Activated CD8-positive, alpha-beta memory T cell treated with anti-CD3 and anti-CD28 coated beads for 1 hour (primary cell): ENCODE measurements at places on chromosomes 13 and 19.

- no peak for DNase-seq
Measured at GRCh38 chr13:58574791-58575190, 943.2 kb downstream of the PCDH17 start.

DNA sequence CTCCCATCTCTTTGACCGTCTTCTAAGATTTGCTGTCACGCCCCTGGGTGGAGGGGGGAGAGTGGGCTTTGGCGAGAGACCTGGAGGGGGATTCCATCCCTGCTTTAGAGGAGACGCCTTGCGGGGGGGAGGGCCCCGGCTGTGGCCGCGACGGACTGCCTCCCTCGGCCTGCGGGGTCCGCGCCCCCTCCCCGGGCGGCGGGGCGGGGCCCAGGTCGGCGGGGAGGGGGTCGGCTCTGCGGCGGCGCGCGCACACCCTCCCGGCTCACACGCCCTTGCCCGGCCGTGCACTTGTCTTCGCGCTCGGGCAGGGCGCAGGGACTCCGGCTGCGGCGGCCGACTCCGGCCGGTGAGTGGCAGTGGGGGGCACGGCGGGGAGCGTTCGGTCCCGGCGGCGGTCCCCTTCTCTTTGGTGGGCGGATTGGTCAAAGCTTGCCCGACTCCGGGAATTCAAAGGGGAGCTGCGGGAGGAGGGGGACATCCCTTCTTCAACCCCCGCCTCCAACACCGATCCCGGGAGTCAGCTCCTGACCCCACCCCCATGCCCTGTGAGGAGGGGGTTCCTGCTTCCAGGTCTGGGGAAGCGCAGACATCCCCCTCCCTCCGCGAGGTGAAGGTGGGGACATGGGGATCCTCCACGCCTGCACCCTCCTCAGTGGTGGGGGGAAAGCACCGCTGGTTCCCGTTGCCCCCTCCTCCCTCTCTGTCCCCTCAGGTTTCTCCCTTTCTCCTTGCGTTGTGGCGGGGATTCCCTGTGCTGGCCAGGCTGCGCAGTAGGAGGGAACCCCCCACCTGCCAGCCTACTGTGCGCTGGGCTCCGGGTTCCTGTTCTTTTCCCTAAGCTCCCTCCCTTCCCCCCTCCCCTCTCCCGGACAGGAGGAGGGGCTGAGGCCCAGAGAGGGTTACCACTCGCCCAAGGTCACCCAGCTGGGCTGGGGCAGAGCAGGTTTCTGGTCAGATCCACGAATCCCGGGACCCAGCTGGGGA is 14.6 kb upstream of the KCNN1 start:
- no peak for DNase-seq

- DNase-seq = no peak
Measured at GRCh38 chr19:1725100-1726064, 27.9 kb upstream of the ONECUT3 start.

DNA sequence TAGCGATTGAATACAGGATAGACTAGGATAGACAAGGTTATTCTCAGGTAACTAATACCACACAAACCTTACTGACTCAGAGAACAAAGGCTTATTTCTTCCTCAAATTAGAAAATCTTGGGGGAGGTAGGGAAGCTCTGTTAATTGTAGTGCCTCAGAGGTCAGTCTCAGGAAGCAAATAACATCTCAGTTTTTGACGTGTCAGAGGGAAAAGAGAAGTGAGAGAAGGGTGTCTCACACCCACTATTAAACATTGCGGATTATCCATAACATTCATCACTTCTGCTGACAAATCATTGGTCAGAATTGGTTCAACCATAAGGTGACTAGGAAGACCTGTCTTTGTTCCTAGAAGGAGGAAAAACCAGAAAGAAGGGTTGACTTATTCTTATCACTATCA is 579.4 kb upstream of the MIR17HG start:
- DNase-seq = no peak

DNA sequence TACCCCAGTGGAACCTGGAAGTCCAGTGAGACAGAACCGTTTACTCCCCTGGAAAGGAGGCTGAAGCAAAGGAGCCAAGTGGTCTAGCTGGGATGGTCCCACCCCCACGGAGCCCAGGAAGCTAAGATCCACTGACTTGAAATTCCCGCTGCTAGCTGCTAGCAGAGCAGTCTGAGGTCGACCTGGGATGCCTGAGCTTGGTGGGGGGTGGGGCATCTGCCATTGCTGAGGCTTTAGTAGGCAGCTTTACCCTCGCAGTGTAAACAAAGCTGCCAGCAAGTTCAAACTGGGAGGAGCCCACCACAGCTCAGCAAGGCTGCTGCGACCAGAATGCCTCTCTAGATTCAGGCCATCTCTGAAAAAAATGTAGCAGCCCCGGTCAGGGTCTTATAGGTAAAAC is 437.0 kb downstream of the SUCLA2 start:
- DNase-seq = no peak

DNA sequence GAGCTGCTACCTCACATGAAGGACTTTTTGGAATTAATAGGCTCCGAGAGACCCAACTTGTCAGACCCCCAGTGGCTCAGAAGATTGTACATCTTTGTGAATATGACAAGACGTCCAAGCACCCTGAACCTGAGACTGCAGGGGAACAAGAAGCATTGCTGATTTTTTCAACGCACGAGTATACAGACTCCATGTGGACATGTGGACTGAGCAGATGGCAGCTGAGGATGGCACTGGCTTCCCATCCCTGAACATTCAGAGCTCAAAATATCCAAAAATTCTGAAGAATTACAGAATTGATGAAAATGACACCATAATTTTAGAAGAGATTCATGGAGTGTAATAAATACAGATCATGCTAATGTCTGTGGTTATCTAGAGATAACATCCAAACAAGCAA is 254.1 kb downstream of the MZT1 start:
- DNase-seq = no peak
